ENCODE measurements at places on chromosomes 7 and 10.

DNA sequence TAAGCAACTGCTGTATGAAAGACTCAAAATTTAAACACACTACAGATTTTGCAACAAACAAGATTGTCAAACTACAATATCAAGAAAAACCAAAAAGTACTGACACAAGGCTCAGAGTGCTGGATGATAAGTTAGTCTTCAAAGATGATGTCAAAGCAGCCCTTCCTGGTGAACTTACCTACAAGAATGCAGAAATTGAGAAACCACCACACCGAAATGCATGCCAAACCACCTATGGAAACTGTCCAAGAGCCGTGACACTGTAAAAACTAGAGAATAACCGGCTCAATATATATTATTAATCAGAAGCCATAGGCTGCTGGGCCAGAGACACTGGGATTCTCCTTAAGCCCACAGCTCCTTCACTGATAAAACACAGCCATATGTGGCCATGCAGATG lies 25.3 kb downstream of the DENND11 start:
- DNase-seq = peak; percentile 75

DNA sequence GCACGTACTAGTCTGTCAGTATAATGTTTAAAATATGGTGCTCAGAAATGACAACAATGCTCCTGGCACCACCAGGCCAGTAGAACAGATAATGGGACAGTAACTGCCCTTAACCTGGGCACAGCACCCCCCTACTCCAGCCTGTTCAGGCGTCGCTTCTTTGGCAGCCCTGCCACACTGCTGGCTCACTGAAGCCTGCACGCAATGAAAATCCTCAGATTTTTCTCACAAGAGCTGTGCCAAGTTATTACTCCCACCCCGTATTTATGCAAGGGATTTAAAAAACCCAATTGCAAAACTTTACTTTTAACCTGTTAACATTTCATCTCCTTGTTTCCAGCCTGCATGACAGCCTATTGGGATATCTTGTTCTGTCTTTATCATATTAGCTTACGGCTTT lies 56.6 kb upstream of the LAMB1 start:
- peak; percentile 14 for DNase-seq

- no peak for DNase-seq
These were observed 13.9 kb upstream of the FAM20C start for GRCh38 chr7:178444-178843.

- peak; percentile 75 for DNase-seq
These were observed 56.7 kb downstream of the IDE start for GRCh38 chr10:92517034-92517655.

GRCh38 chr7:135784013-135784412 lies 35.4 kb upstream of the FAM180A start:
- DNase-seq = no peak

GRCh38 chr10:6409971-6410643 lies 170.0 kb downstream of the PRKCQ start:
- peak; percentile 23 for DNase-seq

DNA sequence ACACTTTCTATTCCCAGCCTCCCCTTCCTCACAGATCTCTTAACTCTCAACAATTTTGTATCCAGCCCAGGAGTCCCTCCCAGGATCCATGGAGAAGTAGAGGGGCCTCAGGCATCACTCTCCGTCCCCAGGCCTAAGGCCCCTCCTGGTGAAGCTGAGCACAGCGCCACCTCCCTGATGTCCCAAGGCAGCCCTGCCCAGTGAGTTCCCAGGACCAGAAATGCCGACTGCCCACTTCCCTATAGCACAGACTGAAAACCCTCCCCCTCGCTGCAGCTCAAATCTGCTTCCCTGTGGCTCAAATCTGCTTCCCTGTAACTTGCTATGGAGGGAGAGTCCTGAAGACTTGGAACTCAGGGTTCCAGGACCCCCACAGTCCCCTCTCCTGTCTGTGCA lies 35.6 kb downstream of the YKT6 start:
- DNase-seq = no peak

- DNase-seq = peak; percentile 89
These were observed 179.0 kb downstream of the PTEN start for GRCh38 chr10:88042160-88043100.

DNA sequence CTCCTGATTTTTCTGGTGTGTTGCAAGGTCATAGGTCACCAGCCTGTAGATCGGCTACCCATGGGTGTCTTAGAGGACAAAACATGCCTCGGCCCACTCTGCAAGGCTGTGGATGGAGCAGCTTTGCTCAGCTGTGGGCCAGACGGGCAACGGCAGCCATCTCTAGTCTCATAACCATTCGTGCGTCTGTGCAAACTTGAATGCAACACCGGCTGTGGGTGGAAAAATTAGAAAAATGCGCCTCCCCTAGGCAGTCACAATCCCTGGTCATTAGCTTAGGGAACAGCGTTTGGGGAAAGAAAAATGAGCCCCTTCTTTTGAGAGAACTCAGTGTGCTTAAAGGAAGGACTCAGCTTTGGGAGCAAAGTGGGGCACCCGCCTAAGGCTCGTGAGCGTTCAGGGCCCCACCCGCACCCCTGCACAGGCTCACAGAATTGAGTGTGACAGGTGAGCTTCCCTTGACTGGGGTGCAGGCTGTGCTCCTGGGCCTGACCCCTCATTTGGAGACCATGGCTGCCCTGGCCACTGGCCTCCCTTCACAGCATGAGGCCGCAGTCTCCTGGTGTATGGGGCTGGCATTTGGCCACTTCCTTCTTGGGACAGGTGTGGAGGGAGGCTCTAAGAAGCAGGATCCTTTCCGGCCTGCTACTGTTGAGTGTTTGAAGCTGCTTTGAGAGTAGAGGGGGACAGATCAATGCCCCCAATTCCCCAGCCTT lies 148.0 kb downstream of the C10orf105 start:
- DNase-seq = no peak

DNA sequence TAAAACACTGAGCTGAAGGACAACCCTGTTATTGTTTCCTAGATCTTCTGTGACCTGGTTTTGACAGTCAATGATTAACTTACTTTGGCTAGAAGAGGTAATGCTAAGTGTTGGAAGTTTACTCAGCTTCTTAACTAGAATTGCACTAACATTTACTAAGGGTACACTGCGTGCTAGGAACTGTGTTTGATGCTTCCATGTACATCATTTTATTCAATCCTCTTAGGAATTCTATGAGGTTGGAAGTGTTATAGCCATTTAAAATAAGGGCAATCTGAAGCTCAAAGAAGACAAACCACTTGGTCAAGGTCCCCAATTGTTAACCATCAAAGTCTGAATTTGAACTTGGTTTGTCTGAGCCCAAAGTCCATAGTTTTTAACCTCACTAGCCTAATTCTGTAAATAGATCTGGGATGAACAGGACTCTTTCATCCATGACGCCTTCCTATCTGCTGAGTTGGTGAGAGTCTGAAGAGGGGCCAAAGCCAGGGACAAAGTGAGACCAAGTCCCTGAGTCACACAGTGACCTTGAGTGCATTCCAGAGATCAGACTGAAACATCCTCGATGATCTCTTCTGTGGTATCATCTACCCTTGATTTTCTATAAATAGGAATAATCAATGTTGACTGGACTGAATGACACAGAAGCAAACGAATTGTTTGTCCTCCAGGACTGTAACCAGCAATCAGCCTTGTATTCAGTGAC lies 29.2 kb upstream of the ZNRF2 start:
- no peak for DNase-seq

DNA sequence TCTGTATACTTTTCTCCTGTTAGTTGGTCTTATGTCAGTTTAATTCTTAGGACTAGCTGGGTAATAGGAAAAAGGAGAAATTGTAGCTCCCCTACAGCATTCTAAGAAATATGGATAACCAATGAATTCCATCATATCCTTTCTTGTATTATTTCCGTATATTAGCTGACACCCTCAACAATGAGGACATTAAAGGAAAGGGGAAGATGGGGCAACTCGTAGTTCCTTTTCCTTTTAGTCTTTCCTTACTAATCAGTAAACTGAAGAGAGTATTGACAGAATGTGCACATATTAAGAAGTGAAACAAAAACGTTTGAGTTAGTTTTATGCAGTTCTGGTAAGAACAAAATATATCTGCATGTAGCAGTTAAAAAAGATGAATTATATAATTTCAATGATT lies 35.1 kb upstream of the C10orf67 start:
- DNase-seq = no peak

- DNase-seq = peak; percentile 67
These were observed 205.0 kb downstream of the TFEC start for GRCh38 chr7:115825456-115826115.

- DNase-seq = no peak
These were observed 9.7 kb downstream of the CREM start for GRCh38 chr10:35136263-35136815.

DNA sequence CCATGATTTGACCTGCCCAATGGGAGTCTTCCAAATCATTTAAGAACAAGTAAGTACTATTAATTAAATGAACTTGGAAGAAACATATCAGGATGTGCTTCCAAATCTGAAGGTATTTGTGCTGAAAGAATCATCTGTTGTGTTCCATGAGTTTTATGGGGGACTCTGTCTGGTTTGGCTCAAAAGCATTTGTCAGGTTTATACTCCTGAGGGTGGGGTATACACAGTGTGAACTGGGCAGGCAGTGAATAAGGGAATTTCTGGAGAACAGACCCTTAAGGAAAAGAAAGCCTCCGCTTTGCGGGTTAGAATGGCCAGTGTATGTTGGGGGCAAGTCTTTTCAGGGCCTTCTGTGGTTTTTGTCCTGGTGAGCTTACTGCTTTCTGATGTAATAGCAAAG lies 29.9 kb downstream of the TCF7L2 start:
- peak; percentile 47 for DNase-seq

DNA sequence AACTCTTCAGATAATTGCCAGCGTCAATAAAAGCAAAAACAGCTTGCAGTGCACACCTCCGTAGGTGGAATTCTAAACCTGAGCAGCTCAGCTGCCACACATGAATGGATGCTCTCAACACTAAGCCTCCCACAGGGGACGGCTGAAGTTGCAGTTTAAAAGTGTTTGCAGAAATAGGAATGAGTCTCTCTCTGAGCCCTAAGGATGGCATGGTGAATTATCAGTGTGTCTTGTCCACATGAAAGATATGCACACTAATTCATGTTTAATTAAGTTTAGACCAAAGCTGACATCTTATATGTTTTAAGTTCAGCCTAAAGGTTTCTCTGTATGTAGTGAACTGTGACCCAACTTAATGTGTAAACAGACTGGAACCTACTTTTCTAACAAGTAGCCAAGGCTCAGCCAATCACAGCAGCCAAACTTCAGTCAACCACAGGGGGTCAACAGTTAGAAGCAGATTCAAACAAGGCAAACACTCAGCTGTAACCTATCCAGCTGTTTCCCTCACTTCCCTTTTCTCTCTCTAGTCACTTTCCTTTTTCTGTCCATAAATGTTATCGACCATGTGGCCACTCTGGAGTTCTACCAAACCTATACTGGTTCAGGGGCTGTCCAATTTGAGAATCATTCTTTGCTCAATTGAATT lies 38.1 kb downstream of the CTTNBP2 start:
- no peak for DNase-seq

DNA sequence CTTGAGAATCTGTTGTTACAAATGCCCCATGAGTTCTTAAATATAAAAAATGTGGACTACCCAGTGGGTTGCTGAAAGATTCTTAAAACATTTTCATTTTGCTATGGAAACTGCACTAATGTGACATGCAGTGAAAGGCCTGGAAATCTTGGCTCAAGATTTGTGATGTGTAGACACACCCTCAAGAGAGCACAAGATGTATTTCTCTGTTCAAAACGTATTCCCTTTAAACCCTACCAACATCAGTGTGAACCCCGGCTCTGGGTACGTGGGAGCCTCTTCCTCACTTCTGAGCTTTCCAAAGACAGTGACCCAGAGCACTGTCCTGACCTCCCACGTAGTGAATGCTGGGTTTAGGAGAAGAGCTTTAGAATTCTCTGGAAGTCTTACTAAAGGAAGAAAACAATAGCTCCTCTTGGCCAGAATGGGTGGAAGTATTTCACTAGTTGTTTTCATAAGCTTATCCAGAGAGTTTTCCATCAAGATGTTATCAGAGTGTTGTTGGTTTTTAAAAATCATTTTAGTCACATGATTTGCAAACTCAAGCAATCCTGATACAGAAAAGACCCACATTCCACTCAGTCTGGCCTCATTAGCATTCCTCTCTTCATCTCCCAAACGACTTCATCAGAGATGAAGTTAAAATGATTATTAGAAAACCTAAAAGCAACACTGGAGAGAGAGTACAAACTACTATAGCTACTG lies 81.5 kb upstream of the AFAP1L2 start:
- DNase-seq = no peak

- DNase-seq = peak; percentile 24
These were observed 227.2 kb downstream of the ADAM12 start for GRCh38 chr10:126160971-126161630.

GRCh38 chr10:94412449-94412848 lies 10.1 kb downstream of the TBC1D12 start:
- peak; percentile 78 for DNase-seq

- DNase-seq = peak; percentile 10
These were observed 23.5 kb upstream of the KDM7A start for GRCh38 chr7:140200061-140200989.

DNA sequence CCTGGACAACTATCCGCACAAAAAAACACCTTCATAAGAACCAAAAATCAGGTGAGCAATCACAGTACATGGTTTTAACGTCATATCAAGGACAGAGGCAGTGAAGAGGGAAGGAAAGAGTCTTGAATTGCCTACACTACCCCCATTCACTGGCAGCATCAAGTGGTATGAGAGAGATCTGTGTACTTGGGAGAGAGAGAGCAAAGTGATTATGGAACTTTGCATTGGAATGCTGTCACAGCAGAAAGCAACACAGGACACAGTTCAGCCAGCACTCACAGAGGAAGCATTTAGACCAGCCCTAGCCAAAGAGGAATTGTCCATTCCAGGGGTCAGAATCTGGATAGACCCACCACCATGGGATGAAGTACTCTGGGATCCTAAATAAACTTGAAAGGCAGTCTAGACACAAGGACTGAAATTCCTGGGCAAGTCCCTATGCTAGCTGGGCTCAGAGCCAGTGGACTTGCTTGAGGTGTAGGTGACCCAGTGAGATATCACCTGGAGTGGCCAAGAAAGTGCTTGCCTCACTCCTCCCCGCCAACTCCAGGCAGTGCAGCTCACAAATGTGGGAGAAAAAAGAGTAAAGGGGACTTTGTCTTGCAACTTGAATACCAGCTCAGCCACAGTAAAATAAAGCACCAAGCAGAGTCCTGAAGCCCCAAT lies 30.5 kb upstream of the SFTPD start:
- DNase-seq = no peak
